ENCODE measurements at places on chromosomes 7 and 10.

GRCh38 chr10:50604049-50604640 lies 19.6 kb downstream of the SGMS1 start:
- DNase-seq: peak; percentile 28

DNA sequence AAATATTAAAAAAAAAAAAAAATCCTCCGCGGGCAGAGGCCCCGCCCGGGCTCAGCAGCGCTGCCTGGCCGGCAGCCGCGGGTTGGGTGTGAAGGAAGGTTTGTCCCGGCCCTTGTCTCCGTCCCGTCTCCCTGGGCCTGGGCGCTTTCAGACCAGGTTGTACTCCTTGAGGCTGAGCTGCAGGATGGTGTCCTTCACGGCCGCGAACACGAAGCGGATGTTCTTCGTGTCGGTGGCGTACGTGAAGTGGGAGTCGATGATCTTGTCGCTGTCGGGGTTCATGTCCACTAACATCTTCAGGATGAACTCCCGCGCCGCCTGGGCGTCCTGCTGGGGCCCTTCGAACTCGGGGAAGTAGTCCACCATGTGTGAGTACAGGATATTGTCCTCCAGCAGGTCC lies 123.7 kb upstream of the KCTD7 start:
- DNase-seq: no peak

DNA sequence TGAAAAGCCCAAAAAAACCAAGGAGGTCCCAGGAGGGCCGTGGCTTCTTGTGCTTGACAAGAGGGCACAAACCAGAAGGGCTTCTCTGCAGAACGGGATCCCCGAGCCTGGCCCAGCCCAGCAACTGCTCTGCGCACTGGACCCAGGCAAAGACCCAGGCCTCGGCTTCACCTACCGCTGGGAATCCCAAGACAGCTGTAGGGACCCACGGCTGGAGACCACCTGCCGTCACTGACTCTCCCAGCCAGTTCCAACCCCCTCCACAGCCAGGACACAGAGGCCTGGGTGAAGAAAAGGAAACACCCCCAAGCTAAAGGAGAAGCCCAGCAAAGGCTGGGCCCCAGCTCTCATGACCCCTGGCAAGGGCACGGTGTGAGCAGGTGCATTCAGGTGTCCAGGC lies 24.3 kb downstream of the PDGFA start:
- DNase-seq: no peak

DNA sequence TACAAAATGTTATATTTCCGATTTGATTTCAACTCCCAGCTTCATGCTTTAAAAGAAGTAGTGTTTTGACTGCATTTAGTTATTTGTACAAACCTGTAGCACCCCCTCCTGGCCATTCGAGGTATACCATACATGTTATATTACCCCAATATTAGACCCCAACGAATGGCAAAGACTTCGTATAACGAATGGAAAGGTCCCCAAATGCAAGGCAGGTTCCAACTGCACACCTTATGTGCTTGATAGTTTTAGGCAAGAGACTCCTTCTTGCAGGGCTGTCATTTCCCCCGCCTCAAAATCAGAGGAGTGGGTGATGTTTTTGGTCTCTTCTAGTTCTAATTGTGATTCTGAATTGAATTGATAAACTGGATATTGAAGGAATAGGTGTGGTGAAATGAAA lies 101.1 kb upstream of the TARP start:
- DNase-seq: no peak

- DNase-seq: no peak
These were observed 66.7 kb downstream of the CREB3L2 start for GRCh38 chr7:137934941-137935883.

- DNase-seq: no peak
These were observed 913.8 kb downstream of the KCNMA1 start for GRCh38 chr10:76723844-76724243.

GRCh38 chr10:124646483-124647352 lies 97.5 kb downstream of the FAM53B start:
- no peak for DNase-seq

- no peak for DNase-seq
These were observed 371.5 kb upstream of the PODXL start for GRCh38 chr7:131927770-131928423.

GRCh38 chr10:79069325-79070080 lies 737 bp downstream of the ZMIZ1 start:
- no peak for DNase-seq

DNA sequence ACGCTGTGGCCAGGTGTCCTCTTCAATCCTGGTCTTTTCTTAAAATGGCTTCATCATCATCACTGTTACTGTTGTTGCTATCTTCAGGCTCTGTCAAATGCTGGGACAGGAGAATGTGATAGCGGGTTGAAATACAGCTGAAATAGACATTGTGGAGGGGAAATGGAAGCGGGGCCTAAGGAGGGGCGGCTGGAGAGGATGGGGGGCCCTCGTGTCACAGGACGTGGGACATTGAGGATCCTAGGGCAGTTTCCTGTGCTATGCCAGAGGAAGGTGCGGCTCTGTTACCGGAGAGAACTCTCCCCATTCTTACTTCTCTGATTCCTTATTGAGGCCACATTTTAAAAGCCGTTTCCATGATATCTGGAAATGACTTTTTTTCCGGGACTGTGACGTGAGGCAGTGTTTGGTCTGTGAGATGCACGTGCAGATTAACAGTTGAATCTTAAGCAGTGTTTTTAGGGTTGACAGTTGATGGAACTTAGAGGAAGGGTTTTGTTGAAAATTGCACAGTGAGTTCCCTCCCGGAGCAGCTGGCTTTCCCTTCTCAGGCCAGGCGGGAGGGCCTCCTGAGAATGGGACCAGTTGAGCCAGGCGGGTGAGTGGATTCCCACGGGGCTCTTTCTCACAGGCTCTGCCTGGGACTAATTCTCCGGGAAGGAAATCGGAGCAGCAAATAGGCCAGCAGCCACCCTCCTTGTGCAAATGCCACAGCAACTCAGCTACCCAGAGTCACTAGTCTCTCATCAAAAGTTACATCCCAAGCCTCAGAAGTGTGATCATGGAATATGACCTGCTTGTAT lies 125.2 kb downstream of the TACC2 start:
- DNase-seq: no peak

- no peak for DNase-seq
These were observed 167.7 kb upstream of the TNRC18 start for GRCh38 chr7:5591278-5591874.

- no peak for DNase-seq
These were observed 5.4 kb downstream of the TBATA start for GRCh38 chr10:70779511-70780369.

DNA sequence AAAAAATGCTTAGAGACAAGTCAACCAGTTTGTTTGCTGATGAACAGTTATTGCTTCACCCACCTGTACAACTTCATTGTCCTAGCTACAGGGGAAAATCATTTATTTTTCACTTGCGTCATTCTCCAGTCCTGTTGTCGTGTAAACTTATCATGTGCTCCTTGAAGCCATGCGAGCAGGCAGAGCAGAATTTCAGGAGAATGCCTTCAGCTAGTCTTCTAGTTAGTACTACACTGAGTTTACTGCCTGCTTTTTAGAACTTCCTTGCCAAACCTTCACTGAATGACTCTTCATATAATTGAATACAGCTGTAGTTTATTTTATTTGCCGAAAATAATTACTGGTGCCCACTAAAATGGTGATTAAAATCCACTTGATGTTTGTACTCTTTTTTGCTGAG lies 15.6 kb downstream of the RPA3 start:
- no peak for DNase-seq

GRCh38 chr10:35388197-35388596 lies 51.9 kb downstream of the CCNY start:
- no peak for DNase-seq

- no peak for DNase-seq
These were observed 76.1 kb downstream of the PDSS1 start for GRCh38 chr10:26773633-26774032.

GRCh38 chr10:20877986-20878983 lies 18.8 kb downstream of the NEBL start:
- DNase-seq: no peak

GRCh38 chr10:89954787-89955566 lies 253.6 kb downstream of the KIF20B start:
- no peak for DNase-seq

GRCh38 chr7:44136731-44137130 lies 4.4 kb downstream of the MYL7 start:
- no peak for DNase-seq

DNA sequence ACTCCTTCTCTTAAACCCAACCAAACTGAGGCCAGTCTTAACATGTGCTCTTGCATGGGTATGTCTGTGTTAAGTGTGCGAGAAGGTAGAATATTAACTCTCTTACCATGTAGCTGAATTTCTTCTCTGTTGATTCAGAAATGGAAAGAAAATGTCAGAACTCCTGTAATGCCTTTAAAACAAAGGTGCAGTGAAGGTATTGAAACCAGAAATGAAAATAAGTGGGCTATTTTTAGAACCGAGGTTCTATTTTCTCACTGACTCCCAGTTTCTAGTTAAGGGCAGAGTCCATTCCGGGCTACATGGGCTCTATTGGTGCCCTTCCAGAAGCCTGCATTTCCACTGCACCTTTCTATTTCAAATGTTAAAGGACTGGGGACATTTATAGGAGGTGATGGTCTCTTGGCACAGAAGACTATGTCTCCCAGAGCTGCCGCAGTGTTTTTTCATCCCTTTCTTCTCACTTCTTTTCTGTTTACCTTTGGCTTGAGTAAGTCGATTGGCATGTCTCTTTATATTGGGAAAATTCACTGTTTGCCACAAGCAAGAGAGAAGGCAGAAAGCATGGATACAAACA lies 174.9 kb downstream of the LRMDA start:
- DNase-seq: no peak

- DNase-seq: peak; percentile 79
These were observed 6.1 kb downstream of the DENND11 start for GRCh38 chr7:141695803-141696289.

DNA sequence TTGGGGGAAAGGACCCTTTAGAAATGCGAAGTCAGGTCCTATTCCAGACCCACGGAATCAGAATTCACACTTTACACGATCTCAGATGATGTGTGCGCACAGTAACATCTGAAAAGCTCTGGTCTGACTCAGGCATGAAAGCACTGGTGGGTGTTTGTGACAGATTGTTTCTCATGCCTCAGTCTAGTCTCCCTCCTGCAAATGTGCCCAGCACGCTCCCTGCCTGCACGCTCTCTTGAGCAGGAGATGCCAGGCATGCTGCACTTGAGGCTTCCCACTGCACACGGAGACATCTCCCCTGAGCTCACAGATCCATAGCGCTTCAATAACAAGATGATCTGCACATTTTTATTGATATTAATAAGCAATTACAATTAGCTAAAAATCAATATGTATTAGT lies 23.6 kb upstream of the ZNF37A start:
- no peak for DNase-seq

DNA sequence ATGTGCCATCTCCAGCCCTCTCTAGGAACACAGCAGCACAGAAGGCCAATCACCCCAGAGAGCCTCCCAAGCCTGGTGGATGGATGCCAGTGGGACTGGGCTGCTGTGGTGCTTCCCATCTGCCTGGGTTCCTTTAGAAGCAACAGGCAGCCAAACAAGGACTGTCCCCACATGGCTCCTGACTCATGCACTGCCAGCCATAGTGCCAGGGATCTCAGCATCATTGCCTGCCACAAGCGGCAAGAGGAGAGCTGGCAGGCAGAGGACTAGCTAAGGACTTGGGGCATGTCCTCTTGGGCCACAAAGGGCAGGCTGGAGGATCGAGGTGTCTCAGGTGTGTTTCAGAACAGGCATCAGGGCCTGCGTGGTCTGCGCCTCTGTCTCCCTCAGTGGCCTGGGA lies 23.4 kb upstream of the FIGNL1 start:
- DNase-seq: no peak

- DNase-seq: no peak
These were observed 33.5 kb downstream of the HTRA1 start for GRCh38 chr10:122494833-122495232.

DNA sequence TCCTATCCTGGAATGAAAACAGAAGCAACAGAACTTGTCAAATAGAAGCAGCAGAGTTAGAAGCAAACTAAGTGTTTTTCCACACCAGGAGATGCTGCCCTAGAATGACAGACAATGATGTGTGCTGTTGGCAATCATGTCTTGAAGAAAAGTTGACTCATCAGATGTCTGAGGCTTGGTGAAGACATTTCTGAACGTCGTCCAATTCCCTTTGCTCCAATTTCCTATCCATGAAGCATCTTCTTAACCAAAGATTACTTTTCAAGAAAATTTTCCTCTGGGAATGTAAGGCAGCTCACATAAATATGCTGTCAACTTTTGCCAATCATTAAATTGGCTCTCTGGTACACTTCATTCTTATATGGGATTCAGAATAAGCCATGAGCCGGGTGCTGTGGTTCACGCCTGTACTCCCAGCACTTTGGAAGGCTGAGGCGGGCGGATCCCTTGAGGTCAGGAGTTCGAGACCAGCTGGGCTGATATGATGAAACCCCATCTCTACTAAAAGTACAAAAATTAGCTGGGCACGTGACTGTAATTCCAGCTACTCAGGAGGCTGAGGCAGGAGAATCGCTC lies 34.6 kb downstream of the MALSU1 start:
- DNase-seq: no peak

- DNase-seq: no peak
These were observed 86.2 kb downstream of the TACC2 start for GRCh38 chr10:122075171-122075570.

DNA sequence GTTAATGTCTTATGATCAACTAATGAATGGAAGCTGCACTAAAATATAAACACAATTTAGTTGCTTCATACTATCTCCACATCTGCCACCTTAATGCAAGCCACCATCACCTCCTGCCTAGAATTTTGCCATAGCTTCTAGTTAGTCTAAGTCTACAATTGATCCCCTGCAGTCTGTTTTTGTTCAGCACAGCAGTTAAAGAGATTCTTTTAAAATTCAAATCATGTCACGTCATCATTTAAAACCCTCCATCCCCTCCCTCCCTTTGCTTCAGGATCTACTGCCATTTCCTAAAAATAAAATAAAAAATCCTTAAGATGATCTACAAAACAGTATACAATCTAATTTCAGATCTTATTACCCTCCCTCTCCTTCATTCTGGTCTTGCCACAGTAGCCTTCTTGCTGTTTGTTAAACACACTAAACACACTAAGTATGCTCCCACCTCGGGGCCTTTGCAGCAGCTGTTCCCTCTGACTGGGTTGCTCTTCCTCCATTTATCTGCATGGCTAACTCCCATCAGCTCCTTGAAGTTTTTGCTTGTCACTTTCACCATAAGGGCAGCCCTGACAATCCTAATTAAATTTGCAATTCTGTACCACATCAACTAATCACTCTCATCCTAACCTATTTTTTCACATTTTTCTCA lies 97.0 kb upstream of the FOXP2 start:
- no peak for DNase-seq

DNA sequence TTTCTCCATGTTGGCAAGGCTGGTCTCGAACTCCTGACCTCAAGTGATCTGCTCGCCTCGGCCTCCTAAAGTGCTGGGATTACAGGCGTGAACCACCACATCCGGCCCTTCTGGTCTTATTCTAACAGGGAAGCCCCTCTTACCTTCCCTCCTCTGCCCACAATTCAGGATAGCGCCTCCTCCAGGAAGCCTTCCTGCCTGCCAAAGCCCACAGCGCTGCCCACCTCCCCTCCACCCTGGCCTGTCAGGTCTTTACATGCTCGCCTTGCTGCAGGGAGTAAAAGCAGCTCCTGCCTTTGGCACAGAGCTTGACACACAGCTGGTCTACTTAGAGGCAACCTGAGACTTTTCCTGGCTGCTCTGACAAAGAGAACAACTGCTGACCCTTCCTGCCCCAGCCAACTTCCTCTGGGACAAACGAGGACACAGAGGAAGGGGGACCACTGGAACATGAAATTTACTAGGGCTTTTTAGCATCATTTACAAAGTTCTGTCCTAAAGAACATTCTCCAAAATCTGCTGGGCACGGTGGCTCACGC lies 13.2 kb downstream of the MLXIPL start:
- no peak for DNase-seq

GRCh38 chr7:54392935-54393334 lies 149.2 kb upstream of the VSTM2A start:
- no peak for DNase-seq
